Stimulated activated CD8-positive, alpha-beta memory T cell treated with anti-CD3 and anti-CD28 coated beads, Interleukin-15, amount 100 ng/mL, for 4 hours (primary cell): ENCODE measurements at places on chromosomes 2 and 18.

DNA sequence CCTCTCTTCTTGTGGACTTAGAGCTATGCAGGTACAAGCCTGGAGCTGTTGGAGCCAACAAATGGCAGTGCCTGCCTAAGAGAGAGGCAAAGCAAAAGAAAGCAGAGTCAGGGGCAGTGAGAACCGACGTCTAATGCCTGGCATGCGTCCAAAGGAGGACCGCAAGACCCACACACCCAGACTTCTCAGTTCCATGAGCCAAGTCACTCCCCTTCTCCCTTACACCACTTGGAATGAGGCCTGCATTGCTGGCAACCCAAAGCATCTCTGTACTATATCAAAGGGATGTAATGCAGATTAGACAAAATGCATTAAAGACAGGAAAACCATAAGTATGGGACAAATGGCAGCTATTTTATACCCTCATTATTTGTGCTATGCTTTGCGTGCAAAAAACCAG is 49.9 kb upstream of the RNU4ATAC start:
- no peak for DNase-seq

GRCh38 chr2:175560521-175561169 is 379.1 kb upstream of the ATP5MC3 start:
- no peak for DNase-seq

DNA sequence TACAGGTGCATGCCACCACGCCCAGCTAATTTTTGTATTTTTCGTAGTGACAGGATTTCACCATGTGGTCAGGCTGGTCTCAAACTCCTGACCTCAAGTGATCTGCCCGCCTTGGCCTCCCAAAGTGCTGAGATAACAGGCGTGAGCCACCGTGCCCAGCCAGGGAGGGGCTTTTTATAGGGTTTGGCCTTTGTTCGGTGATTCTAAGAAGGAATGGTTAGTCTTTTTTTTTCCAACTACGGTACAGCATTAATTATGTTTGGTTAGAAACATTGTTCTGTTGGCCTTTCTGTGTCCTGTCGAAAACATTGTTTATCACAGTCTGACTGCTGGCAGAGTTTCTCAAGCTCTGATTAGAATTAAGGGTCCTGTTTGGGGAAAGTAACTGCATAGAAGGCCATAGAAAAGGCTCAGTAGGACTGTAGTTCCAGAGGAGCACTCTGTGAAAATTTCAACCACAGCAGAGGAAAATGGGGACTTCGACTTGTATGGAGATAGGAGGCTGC is 19.3 kb upstream of the SMCHD1 start:
- no peak for DNase-seq

GRCh38 chr2:224532441-224532840 is 52.7 kb downstream of the CUL3 start:
- no peak for DNase-seq

DNA sequence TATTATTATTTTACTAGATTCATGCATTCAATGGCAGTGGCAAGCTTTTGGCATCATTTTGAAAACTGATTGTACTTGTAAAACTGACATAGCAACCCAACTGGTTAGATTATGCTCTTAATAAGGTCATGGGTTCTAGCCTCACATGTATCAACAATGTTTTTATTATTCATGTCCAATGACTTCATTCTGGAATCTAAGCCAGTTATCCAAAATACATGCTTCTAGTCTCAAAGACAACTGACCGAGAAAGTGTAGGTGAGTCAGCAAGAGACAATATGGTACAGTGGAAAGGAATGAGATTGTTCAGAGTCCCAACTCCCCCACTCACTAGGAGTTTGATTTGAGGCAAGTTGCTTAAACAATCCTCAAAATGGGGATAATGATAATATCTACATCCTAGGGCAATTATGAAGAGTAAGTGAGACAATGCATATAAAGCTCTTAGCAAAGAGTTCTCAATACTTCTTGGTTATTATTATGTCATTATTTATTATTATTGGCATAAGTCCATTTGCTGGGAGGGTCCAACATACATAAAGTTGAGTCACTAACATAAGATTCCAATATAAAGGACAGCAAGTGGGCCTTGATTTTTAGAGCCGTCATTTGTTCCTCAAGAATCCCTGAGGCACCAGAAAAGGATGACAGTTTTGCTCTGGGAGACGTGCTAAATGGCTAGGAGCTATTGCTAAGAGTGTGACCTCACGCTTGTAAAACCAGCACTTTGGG is 99.4 kb downstream of the NEB start:
- no peak for DNase-seq

DNA sequence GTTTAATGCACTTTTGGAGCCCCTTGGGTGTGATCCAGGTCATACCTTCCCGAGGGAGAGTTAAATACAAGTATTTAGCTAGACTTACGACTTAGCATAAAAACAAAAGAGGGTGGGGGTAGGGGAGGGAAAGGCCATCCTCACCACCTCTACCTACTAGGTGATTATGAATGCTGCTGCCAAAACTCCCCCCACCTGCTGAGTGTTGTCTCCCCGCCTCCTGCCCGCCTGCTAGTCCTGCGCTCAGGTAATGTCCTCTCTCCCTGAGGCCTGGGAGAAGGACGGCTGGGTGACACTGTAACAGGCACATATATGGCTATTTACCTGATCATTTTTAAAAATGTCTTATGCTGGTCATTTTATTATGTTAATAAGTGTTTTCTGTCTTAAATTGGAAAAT is 3.0 kb upstream of the NCKAP5 start:
- no peak for DNase-seq

DNA sequence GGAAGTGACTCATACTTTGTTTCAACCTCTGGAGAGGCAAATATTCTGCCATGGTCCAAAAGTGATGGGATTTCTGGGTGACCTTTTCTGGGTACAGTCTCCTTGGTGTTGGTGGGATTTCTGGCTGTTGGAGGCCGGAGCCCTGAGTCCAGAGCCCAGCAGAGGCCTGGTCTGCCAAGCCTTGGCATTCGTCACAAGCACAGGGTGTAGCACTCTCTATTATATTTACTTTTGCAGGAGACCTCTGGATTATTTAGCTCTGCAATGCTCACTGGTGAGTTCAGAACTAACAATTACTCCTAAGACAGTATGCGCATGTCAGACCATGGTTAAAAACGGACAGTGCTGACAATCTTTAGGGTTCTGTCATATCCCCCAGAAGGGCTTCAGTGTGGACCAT is 201.6 kb upstream of the TWIST2 start:
- DNase-seq = no peak

- DNase-seq = no peak
These were observed 55.8 kb downstream of the PLEKHA3 start for GRCh38 chr2:178536037-178536436.

DNA sequence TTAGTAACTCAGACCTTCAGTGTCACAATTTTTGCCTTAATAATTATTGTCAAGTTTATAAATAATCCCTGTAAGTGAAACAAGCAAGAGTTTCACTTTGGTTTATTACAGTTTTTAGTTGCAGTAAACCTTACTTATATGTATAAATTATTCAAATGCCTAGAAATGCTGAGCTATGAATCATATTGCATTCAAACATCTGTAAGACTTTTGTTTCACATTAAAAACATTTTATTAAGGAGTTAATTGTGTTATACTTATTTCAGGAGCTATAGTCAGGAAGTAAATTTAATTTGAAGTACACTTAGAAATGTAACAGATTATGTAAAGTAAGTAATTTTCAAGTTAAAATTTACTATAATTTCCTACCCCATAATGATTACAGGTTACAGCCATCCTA is 3.9 kb upstream of the ETAA1 start:
- DNase-seq = no peak

DNA sequence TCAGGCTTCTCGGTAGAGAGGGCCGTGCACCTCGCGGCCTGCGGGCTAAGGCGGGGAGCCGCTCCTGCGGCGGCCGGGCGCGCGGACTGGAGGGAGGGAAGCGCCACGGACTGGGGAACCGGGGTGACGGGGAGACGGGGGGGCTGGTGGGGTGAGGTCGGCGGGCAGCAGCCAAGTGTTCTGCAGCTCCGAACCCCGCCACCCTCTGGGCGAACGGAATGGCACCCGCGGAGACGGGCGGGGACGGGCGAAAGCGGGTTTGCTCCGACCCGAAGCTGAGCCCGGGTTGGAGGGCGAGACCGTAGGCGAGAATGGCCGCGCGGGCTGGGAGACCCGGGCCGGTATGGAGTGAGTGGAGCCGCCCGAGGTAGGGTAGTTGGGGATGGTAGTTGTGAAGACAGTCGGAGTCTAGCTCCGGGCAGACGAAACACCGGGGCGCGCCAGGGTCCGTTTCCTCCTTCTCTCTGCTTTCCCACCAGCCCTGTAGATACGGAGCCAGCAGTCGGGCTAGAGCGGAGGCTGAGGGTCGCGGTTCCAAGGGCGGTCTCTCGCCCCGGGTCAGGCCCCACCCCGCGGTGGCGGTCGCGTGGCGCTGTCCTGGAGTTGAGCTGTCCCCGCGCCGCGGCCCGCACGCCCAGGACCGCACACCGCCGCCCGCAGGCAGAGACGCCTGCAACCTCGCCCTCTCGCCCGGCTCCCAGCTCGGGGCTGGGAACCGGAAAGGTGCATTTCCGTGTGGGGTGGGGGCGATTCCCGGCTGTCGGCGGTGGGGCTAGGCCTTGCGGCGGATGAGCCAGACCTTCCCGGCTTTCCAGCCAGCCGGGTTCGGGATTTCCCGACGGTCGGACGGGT is 160.3 kb upstream of the SIX2 start:
- DNase-seq = no peak

GRCh38 chr2:142892715-142893114 is 15.3 kb downstream of the KYNU start:
- no peak for DNase-seq

- DNase-seq = no peak
These were observed 39.5 kb downstream of the GLS start for GRCh38 chr2:190920085-190920484.

DNA sequence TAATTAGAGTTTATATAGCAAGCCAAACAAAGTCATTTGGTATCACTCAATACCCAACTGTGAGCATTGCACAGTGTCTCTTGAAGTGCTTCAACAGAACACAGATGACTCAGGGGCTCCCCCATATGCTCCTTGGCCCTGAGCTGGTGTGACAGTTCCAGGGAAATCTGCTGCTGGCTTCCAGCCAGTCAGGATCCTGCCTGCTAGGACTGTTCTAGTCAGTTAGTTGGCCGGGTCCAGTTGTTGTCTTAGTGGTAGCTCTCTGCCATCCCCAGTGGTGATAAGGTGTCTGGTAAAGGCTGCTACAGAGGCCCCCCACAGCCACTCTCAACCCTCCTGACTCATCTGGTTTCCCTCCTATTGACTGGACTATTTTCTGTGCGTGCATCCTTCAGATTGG is 100.3 kb downstream of the IRS1 start:
- DNase-seq = no peak

DNA sequence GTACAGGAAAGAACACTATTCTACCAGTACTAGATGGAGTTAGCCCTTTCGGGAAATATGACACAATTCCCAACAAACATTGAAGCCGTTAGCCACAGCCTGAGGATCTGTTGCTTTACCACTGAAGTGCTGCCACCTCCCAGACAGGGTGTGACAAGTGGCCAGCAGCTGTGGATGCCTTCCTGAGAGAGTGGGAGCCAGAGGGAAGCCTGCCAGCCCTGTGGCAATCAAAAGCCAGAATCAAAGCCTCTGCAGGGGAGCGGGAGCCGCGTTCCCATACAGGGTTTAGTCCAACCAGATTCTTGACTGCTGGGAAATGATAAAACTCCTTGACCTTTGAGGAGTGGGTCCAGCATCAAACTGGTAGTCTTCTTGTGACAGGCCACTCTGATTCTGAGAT is 38.0 kb downstream of the SLC4A1AP start:
- no peak for DNase-seq

DNA sequence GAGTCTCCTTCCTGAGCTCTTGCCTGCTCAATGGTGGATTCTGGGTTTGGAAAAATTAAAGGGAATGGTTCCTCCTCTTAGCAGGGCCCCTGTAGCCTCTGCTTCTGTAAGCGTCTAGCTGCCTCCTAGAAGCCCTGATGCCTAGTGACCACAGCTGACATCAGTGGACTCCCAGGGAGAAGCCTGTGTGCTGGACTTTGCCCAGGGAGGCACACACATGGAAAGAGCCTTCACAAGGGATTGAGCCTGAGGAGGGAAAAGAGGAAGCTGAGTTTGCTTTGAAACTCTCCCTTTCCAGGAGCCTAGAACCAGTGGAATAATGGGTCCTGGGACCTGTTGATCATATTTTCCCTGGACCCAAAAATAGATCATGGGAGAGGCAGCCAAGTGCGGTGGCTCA is 1.4 kb upstream of the CFAP65 start:
- DNase-seq = no peak

DNA sequence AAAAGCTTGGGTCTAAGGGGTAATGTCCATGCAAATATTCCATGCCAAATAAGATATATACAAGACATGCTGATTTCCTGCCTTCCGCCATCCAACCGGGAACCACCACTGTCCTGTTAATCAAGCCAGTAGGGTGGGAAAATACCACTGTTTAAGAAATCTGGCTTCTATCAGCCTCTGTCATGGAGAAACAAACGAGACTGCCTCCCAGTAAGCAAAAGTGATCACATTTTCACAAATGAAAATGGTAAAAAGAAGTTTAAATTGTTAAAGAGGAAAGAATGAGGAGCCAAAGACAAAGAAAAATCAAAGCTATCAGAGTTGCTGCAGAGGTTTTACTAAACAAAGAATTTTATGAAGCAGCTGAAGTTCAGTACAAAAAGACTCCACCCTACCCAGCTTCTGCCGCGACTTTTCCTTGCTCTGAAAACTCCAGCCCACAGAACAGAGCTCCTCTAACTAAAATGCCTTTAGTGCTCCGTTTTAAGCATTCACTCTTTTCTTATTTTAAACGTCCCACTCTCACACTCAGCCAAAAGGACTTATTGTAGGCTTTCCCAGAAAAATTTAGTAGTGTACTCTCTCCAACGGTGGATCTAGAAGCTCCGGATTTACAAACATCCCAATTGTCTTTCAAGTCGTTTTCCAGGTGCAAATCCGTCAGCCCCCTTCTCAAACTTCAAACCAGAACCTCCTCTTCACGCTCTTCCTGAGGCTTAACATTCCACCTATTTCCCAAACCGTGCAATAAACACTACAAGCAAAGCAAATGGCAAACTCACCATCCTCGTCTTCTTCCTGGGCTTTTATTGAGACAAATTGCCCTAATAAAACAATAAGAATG is 613 bp downstream of the COL5A2 start:
- no peak for DNase-seq

GRCh38 chr2:57141269-57141668 is 905.3 kb upstream of the VRK2 start:
- no peak for DNase-seq

DNA sequence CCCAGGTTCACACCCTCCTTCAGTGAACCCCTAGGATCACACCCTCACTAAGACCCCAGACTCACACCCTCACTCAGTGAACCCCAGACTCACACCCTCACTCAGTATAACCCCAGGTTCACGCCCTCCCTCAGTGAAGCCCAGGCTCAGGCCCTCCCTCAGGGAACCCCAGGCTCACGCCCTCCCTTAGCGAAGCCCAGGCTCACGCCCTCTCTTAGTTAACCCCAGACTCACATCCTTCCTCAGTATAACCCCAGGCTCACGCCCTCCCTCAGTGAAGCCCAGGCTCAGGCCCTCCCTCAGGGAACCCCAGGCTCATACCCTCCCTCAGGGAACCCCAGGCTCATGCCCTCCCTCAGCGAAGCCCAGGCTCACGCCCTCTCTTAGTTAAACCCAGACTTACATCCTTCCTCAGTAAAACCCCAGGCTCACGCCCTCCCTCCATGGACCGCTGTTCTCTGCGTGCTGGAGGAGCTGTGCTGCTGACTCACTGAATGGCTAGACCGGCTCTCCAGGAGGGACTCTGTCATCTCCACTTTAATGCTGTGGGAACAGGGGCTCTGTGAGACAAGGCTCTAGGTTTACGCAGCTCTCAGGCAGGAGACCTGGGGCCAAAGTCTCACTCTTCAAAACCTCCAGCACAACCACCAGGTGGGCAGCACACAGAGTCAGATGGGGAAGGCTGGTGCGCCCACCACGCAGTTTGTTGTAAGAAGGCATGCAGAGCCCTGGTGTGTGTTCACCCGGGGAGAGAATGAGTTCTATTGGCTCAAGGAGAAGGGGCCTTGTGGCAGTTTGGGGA is 506.9 kb upstream of the MYT1L start:
- DNase-seq = no peak
